ENCODE measurements at places on chromosomes 7 and 10.

- DNase-seq: no peak
These were observed 185.0 kb downstream of the ELFN1 start for GRCh38 chr7:1854866-1855724.

GRCh38 chr7:55537458-55537990, 34.8 kb downstream of the VOPP1 start:
- DNase-seq: no peak

GRCh38 chr10:71357792-71358265, 38.8 kb downstream of the SLC29A3 start:
- no peak for DNase-seq

DNA sequence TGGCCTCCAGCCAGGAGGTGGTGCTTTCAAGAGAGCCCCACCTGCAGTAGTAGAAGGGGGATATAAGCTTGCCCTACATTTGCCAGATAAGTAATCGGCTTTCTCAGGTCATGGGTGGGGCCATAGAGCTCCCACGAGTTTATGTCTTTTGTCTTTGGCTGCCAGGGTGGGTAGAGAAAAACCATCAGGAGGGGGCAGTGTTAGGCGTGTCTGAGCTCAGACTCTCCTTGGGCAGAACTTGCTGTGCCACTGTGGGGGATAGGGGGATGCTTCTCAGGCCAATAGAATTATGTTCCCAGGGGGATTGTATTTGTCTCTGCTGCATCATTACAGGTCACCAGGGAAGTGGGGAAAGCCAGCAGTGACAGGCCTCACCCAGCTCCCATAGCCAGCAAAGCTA, 12.3 kb upstream of the MRPS33 start:
- no peak for DNase-seq

GRCh38 chr7:13198727-13199126, 511.3 kb downstream of the ARL4A start:
- DNase-seq: no peak

DNA sequence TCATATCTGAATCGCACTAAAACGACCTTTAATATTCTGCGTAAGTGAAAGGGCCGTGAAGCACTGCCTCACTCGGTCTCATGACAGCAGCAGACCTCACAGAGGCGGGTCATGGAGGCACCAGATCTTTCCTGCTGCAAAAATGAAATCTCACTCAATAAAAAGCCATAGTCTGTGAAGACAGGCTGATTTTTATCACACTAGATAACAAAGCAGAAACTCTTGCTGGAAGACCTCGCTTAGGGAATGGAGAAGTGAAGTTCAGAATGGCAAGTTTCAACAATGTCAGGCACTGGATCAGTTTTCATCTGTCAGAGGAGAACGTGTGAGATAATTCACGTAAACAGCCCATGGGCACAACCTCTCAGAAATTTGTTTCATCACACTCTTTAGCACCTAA, 8.0 kb downstream of the SEPHS1 start:
- no peak for DNase-seq

- no peak for DNase-seq
These were observed 23.7 kb downstream of the RAB18 start for GRCh38 chr10:27527666-27528295.

GRCh38 chr7:17289074-17289645, 9.3 kb upstream of the AHR start:
- peak; percentile 52 for DNase-seq

Measured in forelimb muscle (tissue), 1 donor.